Neural crest cell (in vitro differentiated cells): ENCODE measurements at places on chromosomes 16 and 17.
A peak's percentile ranks its signal among the peaks of the same experiment; 100 is the strongest.

- H3K27ac ChIP-seq, result no peak overlapping the region
- no peaks in the 10 kb centered on the region for H3K4me1 ChIP-seq
- H3K4me3 ChIP-seq, result no peak overlapping the region
- no peaks in the 10 kb centered on the region for H3K27me3 ChIP-seq
- peak; percentile 57 for DNase-seq
- H3K36me3 ChIP-seq, result no peaks in the 10 kb centered on the region
These were observed 3.7 kb upstream of the LYZL6 start for GRCh38 chr17:35947156-35947585.

DNA sequence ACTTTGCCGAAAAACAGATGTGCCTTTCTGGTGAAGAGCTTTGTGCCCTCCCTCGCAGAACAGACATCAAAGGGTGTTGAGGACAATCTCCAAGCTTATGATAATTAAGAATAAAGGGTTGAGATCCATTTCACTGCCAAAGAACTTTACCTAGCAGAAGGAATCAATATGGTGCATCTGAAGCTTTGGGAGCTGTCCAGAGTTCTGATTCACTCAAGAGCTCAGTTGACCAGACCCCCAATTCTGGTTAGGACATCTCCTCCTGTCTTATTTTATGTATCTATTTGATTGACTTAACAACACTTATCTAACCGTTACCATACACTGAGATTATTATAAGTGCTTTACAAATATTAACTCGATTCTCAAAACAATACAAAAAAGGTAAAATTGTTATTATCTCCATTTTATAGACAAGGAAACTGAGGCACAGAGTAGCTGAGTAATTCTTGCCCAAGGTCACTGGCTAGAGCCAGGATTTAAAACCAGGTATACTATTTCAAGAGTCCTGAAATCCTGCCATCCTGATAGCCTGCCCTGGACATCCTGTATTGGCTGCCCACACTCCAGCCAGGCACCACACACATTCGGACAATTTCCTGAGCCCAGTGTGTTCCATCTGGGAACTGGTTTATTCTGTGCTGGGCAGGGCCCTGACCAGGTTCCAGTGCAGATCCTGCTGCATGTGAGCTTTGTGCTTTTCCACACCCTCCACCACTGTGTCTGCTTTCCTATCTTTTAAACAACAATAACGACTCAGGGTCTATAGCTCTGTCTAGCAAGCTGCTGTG, 29.8 kb downstream of the PITPNM3 start:
- H3K27ac ChIP-seq, result no peak overlapping the region
- DNase-seq, result no peak
- H3K4me3 ChIP-seq, result no peak overlapping the region
- H3K27me3 ChIP-seq, result no peaks in the 10 kb centered on the region
- no peaks in the 10 kb centered on the region for H3K4me1 ChIP-seq
- H3K36me3 ChIP-seq, result no peaks in the 10 kb centered on the region

- DNase-seq, result no peak
- peaks cover 11% of the 10 kb centered on the region for H3K27me3 ChIP-seq
- no peaks in the 10 kb centered on the region for H3K36me3 ChIP-seq
- no peaks in the 10 kb centered on the region for H3K4me1 ChIP-seq
These were observed 36.4 kb downstream of the HSD17B2 start for GRCh38 chr16:82071421-82071820.

DNA sequence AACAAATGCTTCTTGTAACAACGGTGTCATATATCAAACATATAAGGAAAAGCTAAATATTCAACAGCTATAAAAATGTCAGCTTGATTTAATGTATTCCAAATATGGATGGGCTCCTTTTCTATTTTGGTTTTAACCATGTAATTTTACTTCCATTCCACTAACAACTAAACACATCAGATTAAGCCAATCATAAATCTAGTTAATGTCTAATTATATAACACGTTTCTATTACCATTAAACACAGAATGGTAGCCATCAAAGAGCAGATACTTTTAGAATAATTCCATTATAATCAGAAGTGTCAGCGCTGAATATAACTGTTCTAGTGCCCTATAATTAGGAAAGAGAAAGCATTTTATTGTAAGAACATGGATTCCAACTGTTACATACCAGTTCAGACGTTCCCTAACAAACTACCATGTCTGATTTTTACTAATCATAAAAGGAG, 10.0 kb downstream of the CMC2 start:
- H3K36me3 ChIP-seq, result peaks cover 13% of the 10 kb centered on the region
- peaks cover 13% of the 10 kb centered on the region for H3K4me1 ChIP-seq
- no peak for DNase-seq
- peak overlapping the region; percentile 12 for H3K27ac ChIP-seq
- no peaks in the 10 kb centered on the region for H3K27me3 ChIP-seq

DNA sequence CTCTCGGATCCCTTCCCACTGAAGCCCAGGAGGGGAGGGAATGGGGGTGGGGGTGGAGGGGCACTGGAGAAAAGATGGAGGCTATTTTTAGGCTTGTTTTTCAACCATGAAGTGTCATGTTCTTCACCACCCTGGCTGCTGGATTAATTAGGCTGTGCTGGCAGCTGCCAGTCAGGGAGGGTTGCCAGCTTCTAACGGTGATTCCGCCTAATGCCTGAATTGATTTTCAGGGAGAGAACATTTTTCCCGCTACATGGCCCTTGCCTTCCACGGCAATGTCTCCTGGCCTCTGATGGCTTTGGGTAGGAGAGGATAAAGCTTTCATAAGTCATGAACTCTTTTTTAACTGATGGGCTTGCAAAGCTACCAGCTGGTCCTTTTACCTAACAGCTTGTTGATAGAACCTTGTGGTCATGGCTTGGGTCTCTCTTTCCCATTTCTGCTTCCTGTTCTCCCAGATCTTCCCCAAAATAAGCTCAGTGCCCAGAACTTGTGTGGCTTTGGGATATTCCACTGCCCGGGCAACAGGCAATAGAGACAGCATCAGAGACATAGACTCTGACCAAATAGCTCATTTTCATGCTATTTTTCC, 167.4 kb downstream of the PITPNC1 start:
- no peaks in the 10 kb centered on the region for H3K36me3 ChIP-seq
- DNase-seq, result no peak
- no peak overlapping the region for H3K27ac ChIP-seq
- no peaks in the 10 kb centered on the region for H3K4me1 ChIP-seq

- no peak overlapping the region for H3K27ac ChIP-seq
- no peaks in the 10 kb centered on the region for H3K36me3 ChIP-seq
- H3K4me1 ChIP-seq, result no peaks in the 10 kb centered on the region
- no peak overlapping the region for H3K4me3 ChIP-seq
- DNase-seq, result no peak
These were observed 1049.1 kb upstream of the GOT2 start for GRCh38 chr16:59783191-59783590.

DNA sequence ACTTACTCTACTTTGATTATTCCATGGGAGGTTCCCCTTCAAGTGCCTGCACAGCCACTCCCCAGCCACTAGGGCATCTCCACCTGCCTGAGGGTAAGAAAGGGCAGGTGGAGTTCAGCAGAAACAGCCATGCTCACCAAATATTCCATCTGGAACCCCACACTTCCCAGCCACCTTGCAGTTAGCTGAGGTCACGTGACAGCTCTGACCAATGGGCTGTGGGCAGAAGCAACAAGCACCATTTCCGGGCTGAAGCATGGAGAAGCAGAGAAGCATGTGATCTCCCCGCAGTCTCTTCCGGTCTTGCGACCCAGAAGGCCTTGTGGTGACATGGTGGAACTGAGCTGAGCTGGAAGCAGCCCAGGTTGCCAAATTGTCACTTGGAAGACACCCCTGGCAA, 108.6 kb downstream of the CCT6B start:
- no peak for DNase-seq
- H3K27me3 ChIP-seq, result peaks cover 14% of the 10 kb centered on the region
- H3K27ac ChIP-seq, result no peak overlapping the region
- no peak overlapping the region for H3K4me3 ChIP-seq
- no peaks in the 10 kb centered on the region for H3K4me1 ChIP-seq

GRCh38 chr17:16954521-16954920, 17.4 kb downstream of the TNFRSF13B start:
- H3K36me3 ChIP-seq, result no peaks in the 10 kb centered on the region
- peaks cover 49% of the 10 kb centered on the region for H3K27me3 ChIP-seq
- H3K4me1 ChIP-seq, result no peaks in the 10 kb centered on the region
- no peak overlapping the region for H3K27ac ChIP-seq

GRCh38 chr17:78176548-78177025, 8.2 kb downstream of the SYNGR2 start:
- H3K27me3 ChIP-seq, result no peaks in the 10 kb centered on the region
- no peak overlapping the region for H3K4me3 ChIP-seq
- peak; percentile 71 for DNase-seq
- H3K36me3 ChIP-seq, result peaks cover 10% of the 10 kb centered on the region

- H3K4me1 ChIP-seq, result no peaks in the 10 kb centered on the region
- peaks cover 23% of the 10 kb centered on the region for H3K36me3 ChIP-seq
- no peaks in the 10 kb centered on the region for H3K27me3 ChIP-seq
- H3K4me3 ChIP-seq, result no peak overlapping the region
- H3K27ac ChIP-seq, result no peak overlapping the region
- no peak for DNase-seq
These were observed 154.5 kb downstream of the PARN start for GRCh38 chr16:14475370-14476139.

- no peak overlapping the region for H3K4me3 ChIP-seq
- no peaks in the 10 kb centered on the region for H3K4me1 ChIP-seq
- H3K27ac ChIP-seq, result peak overlapping the region; percentile 6
- DNase-seq, result no peak
- no peaks in the 10 kb centered on the region for H3K36me3 ChIP-seq
These were observed 286.6 kb upstream of the CCL2 start for GRCh38 chr17:33968350-33969044.

GRCh38 chr16:65429504-65430181, 307.8 kb upstream of the CDH11 start:
- H3K4me3 ChIP-seq, result no peak overlapping the region
- no peaks in the 10 kb centered on the region for H3K36me3 ChIP-seq
- no peaks in the 10 kb centered on the region for H3K27me3 ChIP-seq
- H3K4me1 ChIP-seq, result no peaks in the 10 kb centered on the region

DNA sequence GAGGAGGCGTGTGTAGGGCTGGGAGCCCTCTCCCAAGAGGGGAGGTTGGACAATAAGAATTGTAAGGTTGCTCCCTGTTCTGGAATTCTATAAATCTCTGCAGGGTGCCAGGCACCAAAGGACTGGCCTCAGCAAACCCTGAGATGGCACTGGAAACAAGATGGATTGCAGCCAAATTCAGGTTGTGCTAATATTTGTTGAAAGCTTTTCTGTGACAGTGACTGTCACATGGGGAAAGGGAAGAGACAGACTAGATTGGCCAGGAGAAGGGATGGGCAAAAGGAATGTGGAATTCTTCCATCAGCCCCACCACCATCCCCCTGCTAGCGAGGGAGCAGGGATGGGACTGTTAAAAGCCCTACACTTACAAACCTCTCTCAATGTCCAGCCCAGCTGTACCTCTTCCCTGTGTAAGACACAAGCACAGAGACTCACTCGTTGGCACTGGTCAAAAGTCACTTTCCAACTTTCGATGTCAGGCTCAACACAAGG, 62.4 kb downstream of the SOX9 start:
- peaks cover 8% of the 10 kb centered on the region for H3K4me1 ChIP-seq
- H3K36me3 ChIP-seq, result no peaks in the 10 kb centered on the region
- H3K4me3 ChIP-seq, result no peak overlapping the region
- no peak for DNase-seq

DNA sequence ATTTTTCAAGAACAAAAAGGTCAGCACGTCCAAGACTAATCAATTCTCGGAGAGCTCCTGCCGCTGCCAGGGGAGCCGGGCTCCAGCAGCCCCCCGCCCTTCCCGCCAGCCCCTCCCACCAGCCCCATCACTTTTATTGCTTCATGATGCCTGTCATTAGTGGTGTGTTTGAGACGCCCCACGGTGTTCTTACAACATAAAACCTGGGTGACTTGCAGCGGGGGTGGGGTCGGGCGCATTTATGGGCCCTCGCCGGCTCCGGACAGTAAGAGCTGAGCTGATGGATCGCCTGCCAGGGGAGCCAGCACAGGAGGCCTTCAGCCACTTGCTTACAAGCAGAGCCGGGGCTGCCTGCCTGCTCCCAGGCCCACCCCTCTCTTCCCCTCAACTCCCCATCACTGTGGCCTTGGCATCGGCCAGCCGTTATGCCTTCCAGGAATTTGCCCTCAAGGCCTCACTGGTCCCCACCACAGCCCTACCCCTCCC, 82.9 kb upstream of the CBX4 start:
- peaks cover 16% of the 10 kb centered on the region for H3K4me1 ChIP-seq
- H3K27me3 ChIP-seq, result no peaks in the 10 kb centered on the region
- H3K27ac ChIP-seq, result no peak overlapping the region
- no peak for DNase-seq
- no peak overlapping the region for H3K4me3 ChIP-seq
